GM13976 (cell line): ENCODE measurements at places on chromosomes 7 and 10.
A peak's percentile ranks its signal among the peaks of the same experiment; 100 is the strongest.

- no peak for DNase-seq
Observed at GRCh38 chr7:121341933-121342332, 13.1 kb downstream of the WNT16 start.

- DNase-seq = no peak
Observed at GRCh38 chr7:158979635-158980351, 123.4 kb downstream of the DYNC2I1 start.

DNA sequence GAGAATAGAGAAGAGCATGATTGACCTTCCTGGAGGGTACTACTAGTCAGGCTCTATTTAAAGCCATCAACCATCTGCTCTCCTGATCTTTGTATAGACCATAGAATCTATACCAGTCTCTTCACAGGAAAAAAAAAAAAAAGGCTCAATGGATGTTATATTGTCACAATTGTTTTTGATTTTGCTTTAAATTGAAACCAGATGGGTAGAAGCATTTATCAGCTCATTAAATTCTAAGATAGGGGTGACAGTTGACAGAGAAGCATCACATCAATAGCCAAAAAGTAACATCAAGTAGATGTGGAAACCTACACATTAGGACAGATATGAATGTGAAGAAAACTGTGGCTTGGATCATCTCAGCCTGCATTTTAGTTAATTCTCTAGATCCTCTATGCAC is 558.9 kb upstream of the MBL2 start:
- DNase-seq = no peak

DNA sequence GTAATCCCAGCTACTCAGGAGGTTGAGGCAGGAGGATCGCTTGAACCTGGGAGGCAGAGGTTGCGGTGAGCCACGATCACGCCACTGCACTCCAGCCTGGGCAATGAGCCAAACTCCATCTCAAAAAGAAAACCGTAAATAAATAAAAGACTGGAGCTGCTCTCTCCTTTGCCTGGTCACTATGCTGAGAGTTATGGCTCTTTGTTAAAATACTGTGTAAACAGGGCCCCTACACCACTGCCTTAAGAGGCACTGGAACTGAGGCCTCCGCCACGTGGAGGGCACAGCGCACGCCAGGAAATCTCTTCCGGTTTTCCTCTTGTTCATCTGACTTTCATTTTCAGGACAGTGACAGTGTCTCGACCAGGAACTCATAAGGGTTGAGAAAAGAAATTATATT is 123.3 kb downstream of the PAXIP1 start:
- no peak for DNase-seq

DNA sequence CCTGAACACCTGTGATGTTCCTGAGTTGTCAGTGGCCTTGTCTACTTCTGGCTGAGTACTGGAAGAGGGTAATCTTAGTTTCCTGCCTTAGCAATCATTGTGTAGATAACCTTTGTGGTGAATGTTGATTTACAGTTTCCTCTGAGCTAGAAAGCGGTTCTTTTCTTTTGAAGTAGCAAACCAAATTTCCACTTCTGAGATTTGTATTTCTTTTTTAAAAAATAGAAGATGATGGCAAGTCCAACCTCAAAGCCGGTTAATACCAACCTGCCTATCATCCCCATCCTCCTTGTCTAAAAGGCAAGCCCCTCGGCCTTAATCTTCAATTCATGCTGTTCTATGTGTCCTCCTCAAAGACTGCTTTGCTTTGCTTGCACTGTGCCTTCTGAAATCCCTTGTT is 12.5 kb upstream of the PALS2 start:
- no peak for DNase-seq

DNA sequence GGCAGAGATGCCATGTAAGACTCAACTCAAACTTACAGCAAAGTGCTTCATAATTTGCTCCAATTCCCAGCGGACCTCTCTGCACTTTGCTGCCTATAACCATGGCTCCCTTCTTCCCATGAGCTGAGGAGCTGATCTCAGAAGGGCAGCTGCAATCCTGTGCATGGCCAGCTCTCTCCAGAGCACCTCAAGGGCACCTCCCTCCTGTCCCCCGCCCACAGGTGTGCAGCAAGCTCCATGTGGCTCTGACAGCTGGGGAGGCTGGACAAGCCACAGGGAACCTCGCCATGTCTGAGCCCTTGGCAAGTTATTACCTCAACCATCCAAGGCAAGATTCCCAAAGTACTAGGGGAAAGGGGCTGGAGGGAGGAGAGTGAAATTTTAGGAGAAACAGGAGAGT is 61.1 kb upstream of the DDC start:
- no peak for DNase-seq

DNA sequence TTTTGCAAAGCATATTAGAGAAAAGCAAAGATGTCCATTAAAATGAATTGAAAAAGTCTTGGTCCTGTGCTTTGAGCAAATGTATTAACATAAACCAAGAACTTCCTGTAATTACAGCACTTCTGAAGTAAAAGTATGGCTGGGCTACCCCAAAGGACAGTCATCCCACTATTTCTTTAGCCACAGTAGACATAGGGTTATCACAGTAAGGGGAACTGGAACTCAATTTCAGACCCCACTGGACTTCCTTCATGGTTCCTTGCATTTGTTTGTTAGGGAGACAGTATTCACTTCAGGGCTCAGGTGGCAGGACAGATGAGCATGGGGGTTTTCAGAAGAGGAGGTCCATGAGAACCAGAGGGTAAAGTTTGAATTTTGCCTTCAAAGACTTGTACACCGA is 203.1 kb upstream of the PDE1C start:
- DNase-seq = no peak

DNA sequence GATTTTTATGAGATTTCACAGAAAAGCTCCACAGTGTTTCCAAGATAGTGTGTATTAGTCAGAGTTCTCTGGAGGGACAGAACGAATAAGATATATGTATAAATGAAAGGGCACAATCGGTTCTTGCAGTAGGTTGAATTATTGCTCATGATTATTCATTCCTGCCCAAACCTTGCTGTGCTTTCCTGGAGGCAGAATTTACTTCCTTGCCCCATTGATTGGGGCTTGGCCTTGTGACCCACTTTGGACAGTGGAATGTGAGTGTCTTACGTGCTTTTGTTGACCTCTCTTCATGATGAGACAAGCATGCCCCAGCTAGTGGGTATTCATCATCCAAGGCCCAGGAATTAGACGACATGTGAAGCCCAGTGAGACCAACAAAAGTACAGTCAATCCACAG is 53.0 kb upstream of the ABCB5 start:
- DNase-seq = no peak

GRCh38 chr7:140316165-140316661 is 82.1 kb downstream of the SLC37A3 start:
- no peak for DNase-seq

DNA sequence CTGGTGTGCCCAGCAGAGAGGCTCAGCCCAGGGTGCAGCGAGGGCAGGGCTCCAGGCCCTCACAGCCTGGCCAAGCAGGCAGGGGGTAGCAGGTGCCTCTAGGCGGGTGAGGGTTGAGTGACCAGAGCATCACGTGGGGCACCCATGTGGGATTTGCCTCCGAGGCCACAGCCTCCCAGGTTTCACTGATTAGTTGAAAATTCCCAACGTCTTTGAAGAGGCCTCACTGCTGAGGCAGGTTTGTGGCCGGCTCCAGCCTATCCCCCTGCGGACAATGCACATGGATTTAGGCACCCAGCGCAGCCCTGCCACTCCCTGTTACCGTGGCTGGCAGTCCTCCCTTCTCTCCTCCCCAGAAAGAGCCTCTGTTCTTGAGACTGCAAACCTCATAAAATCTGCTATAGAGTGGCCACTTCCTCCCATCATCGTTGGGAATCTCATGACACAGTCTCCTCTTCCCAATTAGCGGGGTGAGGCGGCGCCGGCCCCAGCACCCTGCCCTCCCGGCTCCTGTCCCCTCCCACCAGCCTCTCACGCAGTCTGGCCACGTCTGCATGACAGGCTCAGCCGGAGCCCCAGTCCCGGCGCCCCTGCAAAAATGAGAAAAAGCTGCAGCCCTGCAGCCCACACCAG is 10.8 kb downstream of the MYL10 start:
- DNase-seq = no peak

- DNase-seq = no peak
Observed at GRCh38 chr10:114581071-114581470, 77.0 kb downstream of the ABLIM1 start.

GRCh38 chr10:2023687-2024086 is 286.4 kb upstream of the ADARB2 start:
- no peak for DNase-seq

GRCh38 chr7:95993380-95993779 is 221.0 kb downstream of the DYNC1I1 start:
- no peak for DNase-seq

DNA sequence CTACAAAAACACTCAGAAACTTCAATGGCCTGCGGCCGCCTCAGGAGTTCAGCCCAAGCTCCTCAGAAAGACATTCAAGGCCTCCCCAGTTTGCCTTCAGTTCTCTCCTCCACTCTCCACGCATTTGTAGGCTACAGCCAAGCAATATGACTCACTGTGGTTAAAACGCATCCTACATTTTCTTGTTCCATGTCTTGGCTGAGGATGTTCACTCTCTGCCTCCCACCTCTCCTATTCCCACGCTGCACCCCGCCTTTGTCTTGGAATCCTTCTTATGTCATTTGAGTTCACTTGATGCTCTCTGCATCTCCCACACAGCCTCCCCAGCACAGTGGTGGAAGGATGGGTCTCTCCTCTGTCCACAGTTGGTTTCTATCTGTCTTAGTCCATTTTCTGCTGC is 184.8 kb downstream of the NPSR1 start:
- no peak for DNase-seq

GRCh38 chr10:48287417-48288391 is 13.2 kb upstream of the FRMPD2 start:
- DNase-seq = no peak

DNA sequence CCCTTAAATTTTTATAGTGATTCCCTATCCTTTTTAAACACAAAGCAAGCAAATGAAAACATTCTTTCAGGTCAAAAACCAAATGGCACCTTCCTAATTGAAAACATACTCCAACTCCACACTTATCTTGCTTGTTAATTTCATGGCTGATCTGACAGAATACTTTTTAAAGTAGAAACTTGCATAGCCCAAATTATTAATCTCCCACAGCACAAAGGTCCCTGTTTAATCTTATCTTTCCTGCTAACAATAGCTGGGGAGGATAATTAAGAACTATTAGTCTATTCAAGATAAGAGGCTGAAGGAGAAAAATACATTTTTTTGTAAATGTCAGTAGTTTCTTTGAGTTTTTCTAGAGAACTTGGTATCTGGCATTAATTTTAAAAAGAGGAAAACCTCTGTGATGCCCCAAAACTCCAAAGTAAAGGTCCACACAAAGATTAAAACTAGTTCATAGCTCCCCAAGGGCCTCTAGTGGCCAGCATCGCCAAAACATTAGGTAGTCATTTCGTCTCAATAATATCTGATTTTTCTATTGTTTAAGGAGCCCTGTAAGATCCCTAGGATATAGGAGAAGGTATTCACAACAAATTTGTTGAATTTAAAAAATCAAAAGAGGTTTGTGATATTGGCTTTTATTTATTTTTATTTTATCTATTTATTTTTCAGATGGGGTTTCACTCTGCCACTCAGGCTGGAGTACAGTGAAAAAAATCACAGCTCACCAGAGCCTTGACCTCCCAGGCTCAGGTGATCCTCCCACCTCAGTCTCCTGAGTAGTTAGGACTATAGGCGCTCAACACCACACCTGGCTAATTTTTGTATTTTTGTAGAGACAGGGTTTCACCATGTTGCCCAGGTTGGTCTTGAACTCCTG is 14.7 kb downstream of the CDNF start:
- DNase-seq = peak; percentile 66

- no peak for DNase-seq
Observed at GRCh38 chr7:27316311-27316710, 73.7 kb downstream of the EVX1 start.

GRCh38 chr7:10225275-10225674 is 748.4 kb upstream of the PHF14 start:
- DNase-seq = no peak

- DNase-seq = no peak
Observed at GRCh38 chr10:44863344-44864047, 47.6 kb upstream of the TMEM72 start.

DNA sequence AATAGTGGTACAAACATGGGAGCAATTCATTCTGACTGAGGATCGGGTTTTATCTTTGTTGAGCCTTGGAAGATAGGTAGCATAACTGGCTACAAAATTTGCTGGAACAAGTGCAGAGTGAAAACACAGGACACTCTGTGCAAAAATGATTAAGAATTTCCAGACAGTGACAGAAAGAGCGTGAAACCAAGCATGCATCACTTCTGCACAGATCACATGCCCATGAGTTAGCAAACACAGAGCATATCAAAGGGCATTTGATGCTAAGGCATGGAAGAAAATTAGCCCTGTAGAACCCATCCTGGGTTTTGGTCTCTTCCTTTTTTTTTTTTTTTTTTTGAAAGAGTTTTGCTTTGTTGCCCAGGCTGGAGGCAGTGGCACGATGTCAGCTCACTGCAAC is 28.3 kb downstream of the TECTB start:
- no peak for DNase-seq

GRCh38 chr7:3128857-3129490 is 85.3 kb upstream of the CARD11 start:
- no peak for DNase-seq

- DNase-seq = no peak
Observed at GRCh38 chr10:132033632-132034031, 32.1 kb upstream of the JAKMIP3 start.

DNA sequence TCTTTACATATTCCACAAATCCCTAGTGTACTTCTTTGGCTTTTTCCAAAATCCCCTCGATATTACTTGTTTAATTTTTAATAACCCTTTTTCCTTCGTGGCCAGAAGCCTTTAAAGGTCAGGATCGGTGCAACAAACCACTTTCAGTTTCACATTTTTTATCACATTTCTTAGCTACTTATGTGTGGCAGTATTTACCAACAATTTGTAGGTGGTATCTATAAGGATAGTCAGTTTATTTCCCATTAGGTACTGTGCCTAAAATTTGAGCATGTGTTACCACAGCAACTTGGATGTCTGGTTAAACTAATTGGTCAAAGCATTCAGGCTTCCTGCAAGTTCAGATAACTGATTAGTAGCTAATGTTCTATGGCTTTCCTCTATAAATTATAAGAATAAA is 104.9 kb downstream of the CDK14 start:
- no peak for DNase-seq

DNA sequence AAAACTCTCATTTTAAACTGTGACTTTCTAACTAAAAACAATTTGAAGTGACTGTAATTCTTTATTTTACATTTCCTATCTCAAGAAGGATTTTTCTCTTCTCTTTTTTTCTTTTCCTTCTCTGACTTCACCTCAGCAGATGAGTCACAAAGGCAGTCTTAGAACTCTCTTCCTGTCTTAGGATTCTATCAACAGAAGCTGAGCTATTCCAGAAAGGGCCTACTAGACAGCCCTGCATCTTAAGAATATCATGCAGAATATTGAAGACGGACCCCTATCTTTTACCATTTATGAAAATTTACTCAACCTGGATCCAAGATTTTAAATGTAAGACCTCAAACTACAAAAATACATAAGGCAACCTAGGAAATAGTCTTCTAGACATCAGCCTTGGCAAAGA is 365.7 kb upstream of the SEMA3C start:
- no peak for DNase-seq

- DNase-seq = no peak
Observed at GRCh38 chr10:124849111-124849773, 47.6 kb downstream of the ABRAXAS2 start.

- no peak for DNase-seq
Observed at GRCh38 chr7:134042307-134042706, 84.8 kb upstream of the LRGUK start.
